Mesendoderm (in vitro differentiated cells): ENCODE measurements at places on chromosomes 12 and 14.

DNA sequence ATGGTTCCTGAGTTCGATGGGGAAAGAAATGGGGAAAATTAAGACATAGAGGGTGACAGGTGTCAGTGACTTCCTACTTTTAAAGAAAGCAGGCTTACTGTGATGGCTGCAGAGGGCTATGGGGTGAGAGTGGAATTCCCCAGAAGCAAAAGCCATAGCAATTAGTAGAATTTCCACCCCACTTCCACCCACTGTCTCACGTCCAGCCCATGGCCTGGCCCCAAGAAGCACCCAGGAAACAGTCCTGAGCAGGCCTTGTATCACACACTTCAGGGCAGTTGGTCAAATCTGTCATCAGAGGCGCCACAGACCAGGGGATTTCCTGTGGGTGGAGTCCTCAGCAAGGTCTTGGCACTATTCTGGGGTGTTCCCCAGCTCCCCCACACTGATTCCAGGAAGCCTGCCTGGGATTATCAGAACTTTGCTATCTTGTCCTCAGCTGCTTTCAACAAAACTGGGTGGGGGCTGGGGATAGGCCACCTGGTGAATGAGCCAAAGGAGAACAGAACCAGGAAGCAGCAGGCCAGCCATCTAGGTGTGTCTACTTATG is 120.1 kb upstream of the CCND2 start:
- H3K4me1 ChIP-seq, result peaks cover 5% of the 10 kb centered on the region
- H3K27ac ChIP-seq, result no peak overlapping the region
- DNase-seq, result peak; percentile 24
- H3K4me3 ChIP-seq, result no peak overlapping the region

- DNase-seq, result no peak
- no peaks in the 10 kb centered on the region for H3K4me1 ChIP-seq
- no peak overlapping the region for H3K4me3 ChIP-seq
Measured at GRCh38 chr12:3042394-3042793, 34.8 kb upstream of the TSPAN9 start.

- no peaks in the 10 kb centered on the region for H3K27me3 ChIP-seq
- no peaks in the 10 kb centered on the region for H3K4me1 ChIP-seq
- no peak overlapping the region for H3K27ac ChIP-seq
Measured at GRCh38 chr12:130014485-130014807, 110.6 kb upstream of the TMEM132D start.

GRCh38 chr14:52391881-52392615 is 77.9 kb downstream of the PTGER2 start:
- H3K4me1 ChIP-seq, result no peaks in the 10 kb centered on the region
- no peak overlapping the region for H3K27ac ChIP-seq
- no peaks in the 10 kb centered on the region for H3K27me3 ChIP-seq
- DNase-seq, result no peak
- H3K36me3 ChIP-seq, result no peaks in the 10 kb centered on the region

- DNase-seq, result peak; percentile 96
- H3K36me3 ChIP-seq, result no peaks in the 10 kb centered on the region
- peak within 1 kb of the TSS; percentile 88 for H3K4me3 ChIP-seq
Measured at GRCh38 chr12:109477185-109477962, at the start of the genes KCTD10 and UBE3B. Gene KCTD10, minus strand, starts transcription at chr12:109477300. Its CDS starts 38 bp downstream, at chr12:109477262. Gene UBE3B, plus strand, starts transcription at chr12:109477634. Its CDS starts 5,918 bp downstream, at chr12:109483552.
